Fibroblast of skin of right biceps (primary cell): ENCODE measurements at places on chromosomes 3 and 15.

- peak; percentile 11 for DNase-seq
Observed at GRCh38 chr3:11721479-11721878, 77.8 kb upstream of the VGLL4 start.

DNA sequence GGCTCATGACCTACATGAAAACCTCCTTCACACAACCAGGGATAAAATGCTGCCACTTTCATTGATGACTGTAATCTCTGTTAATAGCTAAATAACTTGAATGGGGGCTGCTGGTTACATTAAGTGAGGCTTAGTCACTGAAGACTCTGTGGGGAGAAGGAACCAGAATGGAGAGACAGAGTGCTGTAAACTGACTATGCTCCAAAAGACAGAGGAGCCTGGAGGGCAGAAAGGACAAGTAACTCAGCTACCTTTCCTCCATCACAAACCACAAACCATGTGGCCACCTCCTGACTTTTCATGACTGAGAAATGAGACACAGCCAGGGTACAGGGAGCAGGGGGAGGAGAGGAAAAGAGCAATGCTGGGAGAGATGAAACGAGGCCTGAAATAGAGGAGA is 97.1 kb upstream of the TRIM42 start:
- DNase-seq = no peak

DNA sequence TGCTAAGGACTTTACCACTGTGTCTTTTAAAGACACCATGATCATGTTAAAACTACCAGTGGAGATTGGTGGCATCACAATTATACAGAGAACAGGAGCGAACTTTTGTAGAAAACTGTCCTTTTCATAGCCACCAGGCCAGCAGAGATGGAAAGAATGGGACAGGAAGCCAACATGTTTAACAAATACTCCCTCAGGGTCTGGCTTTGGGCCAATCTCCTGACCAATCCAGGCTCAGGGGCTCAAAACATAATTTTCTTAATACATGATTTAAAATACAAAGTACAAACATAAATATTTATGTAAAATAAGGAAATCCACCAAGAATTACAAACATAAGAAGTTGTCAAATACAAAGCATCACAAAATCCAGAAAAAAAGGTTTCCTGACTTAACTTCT is 266.0 kb downstream of the VPS13C start:
- peak; percentile 20 for DNase-seq

GRCh38 chr15:69200832-69201745 is 40.7 kb downstream of the GLCE start:
- no peak for DNase-seq

DNA sequence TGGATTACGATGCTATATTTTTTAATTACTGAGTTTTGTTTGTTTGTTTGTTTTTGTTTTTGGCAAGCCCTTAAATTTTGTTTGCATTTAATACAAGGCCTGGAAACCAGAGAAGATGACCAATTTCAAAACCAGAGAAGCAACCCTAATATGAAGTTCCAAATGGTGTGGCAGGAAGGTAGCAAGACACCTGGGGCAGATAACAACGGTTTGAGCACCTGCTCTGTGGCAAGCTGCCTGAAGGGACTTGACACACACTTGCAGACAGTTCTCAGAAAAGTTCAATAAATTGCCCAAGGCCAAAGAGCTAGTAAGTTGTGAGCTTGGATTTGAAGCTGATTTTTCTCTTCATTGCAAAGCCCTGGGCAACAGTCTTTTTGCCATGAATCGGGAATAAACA is 151.2 kb upstream of the UBE2E1 start:
- no peak for DNase-seq

GRCh38 chr3:136196401-136197158 is 445 bp upstream of the MSL2 start:
- peak; percentile 100 for DNase-seq

DNA sequence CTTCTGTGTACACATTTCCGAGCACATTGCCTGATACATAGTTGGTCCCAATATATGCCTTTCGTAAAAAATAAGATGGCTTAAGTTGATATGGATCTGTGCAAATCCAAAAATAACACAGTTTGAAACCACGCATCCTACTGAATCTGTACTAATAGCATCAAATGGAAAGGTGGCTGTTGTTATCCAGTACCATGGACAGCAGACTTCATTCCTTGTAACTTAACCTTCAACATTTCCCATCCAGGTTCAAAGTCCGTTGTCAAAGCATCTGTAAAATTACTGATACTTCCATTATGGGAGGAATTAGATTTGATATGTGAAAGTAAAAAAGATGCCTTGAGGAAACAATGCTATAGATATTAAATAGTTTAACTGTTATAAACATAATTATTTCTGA is 65.5 kb upstream of the C3orf49 start:
- peak; percentile 45 for DNase-seq

GRCh38 chr3:14414846-14415464 is 12.5 kb downstream of the SLC6A6 start:
- DNase-seq = no peak

DNA sequence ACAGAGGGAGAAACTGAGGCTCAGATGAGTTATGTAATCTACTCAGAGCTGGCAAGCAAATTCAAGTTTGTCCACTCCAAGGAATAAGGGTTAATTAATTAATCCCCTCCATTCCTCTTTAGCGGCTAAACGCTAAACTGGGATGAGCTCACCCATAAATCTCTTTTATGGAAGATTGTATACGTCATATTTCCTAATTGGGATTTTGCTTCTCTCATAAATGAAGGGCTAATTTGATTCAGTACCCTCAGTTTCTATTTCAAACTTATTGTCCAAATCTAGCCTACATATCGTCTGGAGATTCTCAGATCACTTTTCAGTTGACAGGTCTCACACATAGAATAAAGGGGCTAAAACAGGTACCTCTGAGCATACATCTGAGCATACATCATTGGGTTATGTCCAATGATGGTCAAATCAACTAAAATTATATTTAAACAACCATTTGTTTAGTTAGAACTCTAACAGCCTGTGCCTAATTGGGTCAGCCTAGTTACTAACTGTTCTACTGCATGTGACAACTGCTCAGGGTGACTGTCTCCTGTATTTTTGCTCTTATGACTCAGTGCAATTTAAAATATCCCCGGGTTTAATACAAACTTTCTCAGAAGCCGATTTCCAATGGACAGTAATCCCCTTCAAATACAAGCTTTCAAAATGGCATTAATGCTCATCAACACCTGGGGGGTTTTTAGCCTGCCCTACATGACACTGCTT is 57.6 kb upstream of the PLXND1 start:
- no peak for DNase-seq

GRCh38 chr3:9768141-9768775 is 1.5 kb downstream of the CAMK1 start:
- DNase-seq = no peak

DNA sequence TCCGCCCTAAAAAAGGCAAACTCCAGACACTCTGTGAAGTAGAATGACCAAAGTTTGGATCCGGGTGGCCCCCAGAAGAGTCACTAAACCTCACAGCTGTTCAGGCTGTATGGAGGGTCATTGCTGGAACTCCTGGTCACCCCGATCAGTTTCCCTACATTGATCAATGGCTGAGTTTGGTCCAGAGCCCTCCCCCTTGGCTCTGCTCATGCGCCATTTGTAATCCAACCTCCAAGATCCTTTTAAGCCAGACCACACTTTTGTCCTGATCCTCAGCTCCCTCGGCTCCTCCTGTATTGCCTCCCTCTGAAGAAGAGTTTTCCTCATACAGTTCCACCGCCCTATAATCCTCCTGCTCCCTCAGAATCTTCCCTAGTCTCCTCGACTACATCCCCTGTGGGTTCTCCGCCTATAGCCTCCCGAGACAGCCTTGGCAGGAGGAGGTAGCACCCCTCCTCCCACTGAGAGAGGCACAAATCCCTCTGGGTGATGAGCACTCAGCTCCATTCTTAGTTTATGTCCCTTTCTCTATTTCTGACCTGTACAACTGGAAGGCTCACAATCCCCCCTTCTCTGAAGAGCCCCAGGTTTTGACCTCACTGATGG is 42.2 kb downstream of the ZBTB11 start:
- no peak for DNase-seq

GRCh38 chr3:24678021-24678420 is 183.4 kb upstream of the THRB start:
- no peak for DNase-seq

DNA sequence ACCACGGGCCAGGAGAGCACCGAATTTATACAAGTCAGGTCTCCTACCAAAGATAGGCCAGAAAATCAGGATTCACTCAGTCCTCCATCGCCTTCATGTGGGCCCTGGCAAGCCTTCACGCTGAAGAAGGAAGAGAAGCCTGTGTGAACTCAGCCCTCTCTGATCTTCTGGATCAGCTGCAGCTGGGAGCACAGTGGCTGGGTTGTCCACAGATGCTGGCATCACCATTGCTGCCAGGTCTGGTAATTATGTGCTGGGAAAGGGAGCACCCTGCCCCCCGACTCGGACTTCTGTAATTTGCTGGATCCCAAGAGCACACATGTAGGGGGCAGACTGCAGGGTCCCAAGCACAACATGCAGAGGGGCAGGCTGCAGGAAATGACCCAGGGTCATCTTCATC is 12.4 kb upstream of the PDE8A start:
- DNase-seq = no peak

GRCh38 chr3:65173841-65174240 is 486.0 kb upstream of the ADAMTS9 start:
- DNase-seq = peak; percentile 36

GRCh38 chr3:59261009-59261408 is 211.2 kb upstream of the CFAP20DC start:
- DNase-seq = no peak

DNA sequence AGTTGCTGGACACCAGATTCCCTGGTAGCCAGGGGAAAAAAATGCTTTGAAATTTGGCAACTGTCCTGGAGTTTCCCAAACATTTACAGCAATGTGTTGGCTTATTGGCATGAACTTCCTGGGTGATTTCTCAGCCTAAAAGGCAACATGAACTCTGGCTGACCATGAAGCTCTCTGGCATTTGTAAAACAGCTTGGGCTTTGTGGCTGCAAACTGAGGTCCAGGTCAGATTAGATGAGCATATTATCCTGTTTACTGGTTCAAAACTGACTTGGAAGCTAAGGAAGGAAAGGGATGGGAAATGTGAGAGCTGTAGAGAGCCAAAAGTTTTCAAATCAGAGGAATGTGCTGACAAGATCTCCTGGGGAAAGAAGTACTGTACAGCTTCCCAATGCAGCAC is 139.0 kb downstream of the P3H2 start:
- peak; percentile 82 for DNase-seq
